Astrocyte (in vitro differentiated cells and primary cell): ENCODE measurements at places on chromosomes 3 and 15. TPM values are rescaled to one million over a fixed set of nuclear protein-coding genes. Genes with fewer than 3 reads are reported as not detected.

IDH2 gene
- total RNA-seq, result 76.6 and 87.3 TPM in 2 replicates

LMCD1 gene
- 374 and 437 TPM in 2 replicates for total RNA-seq

TTLL13 gene
- 0.14 TPM in 1 of 2 replicates, not detected in the other for total RNA-seq

RARB gene
- 0.27 and 0.29 TPM in 2 replicates for total RNA-seq

DNAH12 gene
- total RNA-seq, result 0.23 and 0.36 TPM in 2 replicates

GPR27 gene
- total RNA-seq, result 2.0 and 2.9 TPM in 2 replicates
